T47D (cell line): ENCODE measurements at places on chromosomes 5 and 9.

DNA sequence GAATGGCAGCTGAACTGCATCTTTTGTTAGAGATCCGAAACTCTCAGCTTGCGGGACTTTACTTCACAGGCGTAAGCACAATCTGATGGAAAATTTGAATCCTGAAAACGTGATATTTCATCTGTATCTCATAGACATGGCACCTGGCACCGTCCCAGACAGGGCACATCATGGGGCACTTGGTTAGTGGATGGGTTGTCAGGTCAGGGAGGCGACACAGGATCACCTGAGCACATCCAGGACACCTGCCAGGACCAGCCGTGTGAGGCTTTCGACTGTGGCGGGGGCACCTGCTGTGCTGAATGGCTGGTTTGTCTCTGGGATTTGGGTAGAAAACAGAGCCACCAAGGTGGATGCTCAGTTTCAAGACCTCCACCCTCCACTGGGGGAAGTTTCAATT lies 11.3 kb upstream of the ZFP62 start:
- DNase-seq, result no peak

- no peak for DNase-seq
Observed at GRCh38 chr5:123809594-123810221, 297.7 kb downstream of the CSNK1G3 start.

DNA sequence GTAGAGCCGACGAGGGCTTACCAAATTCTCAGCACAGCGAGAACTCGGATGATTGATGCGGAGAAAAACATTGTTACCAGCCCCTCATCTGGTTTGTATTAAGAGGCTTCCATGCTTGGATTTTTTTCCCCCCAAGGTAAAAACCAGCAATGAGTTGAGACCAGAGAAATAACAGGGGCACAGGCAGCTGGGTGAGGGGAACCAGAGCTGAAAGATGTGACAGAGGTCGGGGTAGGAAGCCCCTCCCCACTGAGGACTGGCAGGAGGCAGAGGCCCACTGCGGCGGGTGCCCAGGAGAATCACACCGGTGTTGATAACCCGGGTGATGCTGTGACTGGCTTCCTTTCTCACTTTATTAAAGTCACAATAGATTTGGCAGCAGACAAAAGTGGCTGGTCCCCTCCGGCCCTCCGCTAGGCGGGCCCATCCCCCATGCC lies 116.5 kb upstream of the PHYKPL start:
- no peak for DNase-seq

DNA sequence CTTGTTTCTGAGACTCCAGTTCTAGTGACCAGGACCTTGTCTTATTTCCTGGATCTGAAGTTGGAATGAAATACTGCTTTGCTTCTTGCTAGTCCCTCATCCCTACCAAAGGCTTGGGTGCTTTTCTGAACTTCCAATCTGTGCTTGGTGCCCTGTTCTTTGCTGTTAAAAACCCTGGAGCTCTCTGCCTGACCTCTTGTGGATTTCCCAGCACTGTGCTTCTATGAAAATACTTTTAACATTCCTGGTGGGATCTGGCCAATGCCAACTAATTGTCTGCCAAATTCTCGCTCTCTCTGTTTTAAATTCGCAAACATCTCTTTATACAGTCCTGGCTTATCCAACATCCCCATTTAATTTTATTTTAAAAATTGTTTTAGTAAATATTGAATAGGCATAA lies 26.7 kb upstream of the CSNK1G3 start:
- DNase-seq, result no peak

DNA sequence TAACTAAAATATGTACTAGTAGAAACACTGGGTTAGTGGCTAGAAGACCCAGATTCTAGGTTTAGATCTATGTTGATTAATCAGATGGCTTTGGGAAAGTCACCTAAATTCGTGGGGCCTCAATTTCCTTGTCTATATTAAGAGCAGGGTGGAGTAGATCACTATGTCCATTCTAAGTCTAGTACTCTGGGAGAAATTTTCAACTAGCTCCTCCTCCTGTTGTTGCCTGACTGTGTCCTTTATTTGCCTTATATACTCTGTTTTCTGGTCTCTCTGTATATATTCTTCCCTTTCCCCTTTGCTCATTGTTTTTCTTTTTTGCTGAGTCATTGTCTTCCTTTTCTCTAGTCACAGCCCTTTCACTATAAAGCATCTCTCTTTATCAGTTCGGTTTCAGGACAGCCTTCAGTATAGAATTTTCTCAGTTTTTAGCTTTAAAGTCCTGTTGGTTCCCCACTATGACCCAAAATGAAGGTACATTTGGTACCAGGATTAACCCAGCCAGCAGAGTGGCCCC lies 44.5 kb upstream of the CDH6 start:
- no peak for DNase-seq

DNA sequence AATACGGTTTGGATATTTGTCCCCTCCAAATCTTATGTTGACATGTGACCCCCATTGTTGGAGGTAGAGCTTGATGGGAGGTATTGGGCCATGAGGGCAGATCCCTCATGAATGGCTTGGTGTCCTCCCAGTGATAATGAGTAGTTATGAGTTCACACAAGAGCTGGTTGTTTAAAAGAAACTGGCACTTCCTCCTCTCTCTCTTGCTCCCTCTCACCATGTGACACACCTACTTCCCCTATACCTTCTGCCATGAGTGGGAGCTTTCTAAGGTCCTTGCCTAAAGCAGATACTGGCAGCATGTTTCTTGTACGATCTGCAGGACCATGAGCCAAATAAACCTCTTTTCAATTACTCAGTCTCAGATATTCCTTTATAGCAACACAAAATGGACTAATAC lies 132.0 kb downstream of the PIK3R1 start:
- DNase-seq, result no peak
